Activated naive CD8-positive, alpha-beta T cell treated with anti-CD3 and anti-CD28 coated beads, Interleukin-2, amount 50 U/mL, for 16 hours (primary cell): ENCODE measurements at places on chromosomes 6 and 20.

GRCh38 chr6:113595911-113596376, 261.2 kb upstream of the MARCKS start:
- DNase-seq: no peak

GRCh38 chr6:166614171-166614583, 12.9 kb downstream of the RPS6KA2 start:
- DNase-seq: no peak

DNA sequence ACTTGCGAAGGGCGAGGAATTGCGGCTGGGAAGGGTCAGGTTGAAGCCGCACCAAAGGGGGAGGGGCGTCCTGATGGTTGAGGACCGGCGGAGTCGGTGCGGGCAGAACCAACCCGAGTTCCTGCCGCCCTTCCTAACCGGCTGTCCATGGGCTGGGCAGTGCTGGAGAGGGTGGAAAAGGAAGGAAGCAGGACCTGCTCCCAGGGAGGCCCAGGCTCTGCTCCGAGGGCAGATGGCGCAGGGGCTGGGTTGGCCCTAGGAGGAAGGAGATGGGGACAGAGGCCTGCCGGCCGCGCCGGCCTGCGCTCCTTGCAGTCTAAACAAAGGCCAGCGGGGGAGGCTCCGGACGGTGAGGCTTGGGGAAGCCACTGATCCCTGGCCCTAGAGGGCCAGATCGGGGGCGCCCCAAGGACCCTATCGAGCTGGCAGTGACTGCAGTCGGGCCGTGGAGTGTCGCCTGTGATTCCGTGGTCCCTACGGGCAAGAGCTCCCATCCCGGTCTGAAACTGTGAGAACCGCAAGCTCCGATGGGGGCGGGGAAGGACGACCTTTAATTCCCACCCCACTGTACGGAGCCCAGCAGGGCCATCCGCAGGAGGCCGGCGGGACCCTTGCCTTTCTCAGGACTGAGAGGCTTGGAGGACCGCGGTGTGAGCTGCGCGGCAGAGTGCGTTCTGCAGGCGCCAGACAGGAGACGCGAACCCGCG, 39.4 kb downstream of the YTHDF1 start:
- no peak for DNase-seq

GRCh38 chr6:154583546-154584188, 73.2 kb upstream of the CNKSR3 start:
- DNase-seq: no peak

DNA sequence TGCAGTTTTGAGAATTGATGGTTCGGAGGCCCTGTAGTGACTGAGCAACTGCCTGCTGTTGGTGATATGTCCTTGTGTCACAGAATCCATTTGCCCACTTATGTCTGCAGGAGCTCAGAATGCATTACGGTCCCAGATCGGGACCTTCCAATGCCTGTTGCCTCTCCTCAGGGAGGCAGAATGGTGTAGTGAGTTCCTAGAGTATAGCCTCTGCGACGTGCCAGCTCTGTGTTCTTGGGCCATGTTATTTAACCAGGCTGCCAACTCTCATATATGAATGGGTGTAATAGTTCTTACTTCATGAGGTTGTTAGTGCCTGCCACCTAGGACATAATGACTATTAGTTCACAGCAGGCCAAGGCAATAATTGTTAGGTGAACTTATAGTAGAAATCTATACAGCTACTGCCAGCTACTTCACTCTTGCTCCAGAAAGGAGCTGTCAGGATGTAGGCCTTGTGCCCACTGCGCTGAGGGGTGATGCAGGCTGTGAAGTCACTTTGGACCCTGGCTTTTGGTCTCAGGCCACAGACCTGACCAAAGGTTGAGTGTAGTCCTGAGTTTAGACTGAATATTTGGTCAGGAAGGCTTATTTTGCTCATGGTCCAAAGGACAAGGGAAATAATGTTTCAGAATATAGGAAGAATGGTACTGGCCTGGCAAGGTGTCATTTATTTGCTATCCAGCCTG, 82.1 kb downstream of the ASXL1 start:
- DNase-seq: no peak

- DNase-seq: no peak
Measured at GRCh38 chr20:62738025-62738881, 29.6 kb downstream of the NTSR1 start.

DNA sequence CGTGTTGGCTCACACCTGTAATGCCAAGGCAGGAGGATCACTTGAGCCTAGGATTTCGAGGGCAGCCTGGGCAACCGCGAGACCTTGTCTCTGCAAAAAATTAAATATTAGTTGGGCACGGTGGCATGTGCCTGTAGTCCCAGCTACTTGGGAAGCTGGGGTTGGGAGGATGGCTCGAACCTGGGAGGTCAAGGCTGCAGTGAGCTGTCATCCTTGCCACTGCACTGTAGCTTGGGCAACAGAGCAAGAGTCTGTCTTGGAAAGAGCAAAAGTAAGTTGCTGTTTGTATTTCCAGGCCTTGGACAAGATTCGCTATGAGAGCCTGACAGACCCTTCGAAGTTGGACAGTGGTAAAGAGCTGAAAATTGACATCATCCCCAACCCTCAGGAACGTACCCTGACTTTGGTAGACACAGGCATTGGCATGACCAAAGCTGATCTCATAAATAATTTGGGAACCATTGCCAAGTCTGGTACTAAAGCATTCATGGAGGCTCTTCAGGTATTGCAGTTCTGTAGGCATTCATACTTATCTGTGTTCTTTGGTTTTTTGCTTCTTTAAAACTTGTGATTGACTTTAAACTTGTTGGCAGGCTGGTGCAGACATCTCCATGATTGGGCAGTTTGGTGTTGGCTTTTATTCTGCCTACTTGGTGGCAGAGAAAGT, 2.3 kb downstream of the HSP90AB1 start:
- DNase-seq: no peak

DNA sequence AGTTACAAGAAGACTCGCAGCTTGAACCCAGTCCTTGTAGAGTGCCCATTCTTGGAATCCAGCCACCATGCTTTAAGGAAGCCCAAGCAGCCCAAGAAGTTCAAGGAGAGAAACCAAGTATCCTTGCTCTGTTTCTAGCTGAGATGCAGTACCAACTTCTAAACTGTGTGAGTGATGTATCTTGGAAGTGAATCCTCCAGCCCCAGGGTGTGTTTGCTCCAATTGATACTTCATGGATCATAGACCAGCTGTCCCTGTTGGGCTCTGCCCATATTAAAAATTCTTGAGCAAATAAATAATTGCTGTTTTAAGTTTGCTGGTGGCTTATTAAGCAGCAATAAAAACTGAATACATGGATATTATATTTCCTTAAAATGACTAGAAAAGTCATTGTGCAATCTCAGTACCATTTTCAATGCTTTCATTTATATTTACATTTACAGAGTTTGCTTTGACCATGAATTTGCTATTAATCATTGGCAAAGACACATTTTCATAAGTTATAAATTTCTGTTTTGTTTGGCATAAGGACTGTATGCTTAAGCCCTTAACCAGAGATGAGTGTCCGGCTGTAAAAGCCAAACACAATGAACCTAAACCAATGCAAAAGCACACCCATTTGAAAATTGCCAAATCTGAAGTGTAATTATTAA, 9.2 kb downstream of the SPTLC3 start:
- DNase-seq: no peak
